ENCODE measurements at places on chromosomes 7 and 10. TPM values are rescaled to one million over a fixed set of nuclear protein-coding genes. Genes with fewer than 3 reads are reported as not detected.

The CYP3A4 gene
- not detected for total RNA-seq

The RET gene
- total RNA-seq: 0.10 TPM

The ASB4 gene
- not detected for total RNA-seq

- no peak for DNase-seq
Observed at GRCh38 chr7:118072893-118073674, 110.9 kb upstream of the LSM8 start.

DNA sequence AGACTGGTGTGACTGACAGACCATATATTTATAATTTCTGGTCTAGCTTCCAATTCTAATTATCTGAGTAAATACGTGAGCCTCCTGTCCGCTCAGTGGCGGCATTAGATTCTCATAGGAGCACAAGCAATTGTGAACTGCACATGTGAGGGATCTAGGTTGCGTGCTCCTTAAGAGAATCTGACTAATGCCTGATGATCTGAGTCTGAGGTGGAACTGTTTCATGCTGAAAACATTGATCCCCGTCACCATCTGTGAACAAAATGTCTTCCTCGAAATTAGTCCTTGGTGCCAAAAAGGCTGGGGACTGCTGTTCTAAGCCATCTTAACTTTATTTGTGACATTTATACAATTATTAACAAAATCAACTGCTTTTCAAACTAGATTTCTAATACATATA is 164.7 kb upstream of the MEOX2 start:
- no peak for DNase-seq

All from activated CD4-positive, alpha-beta T cell treated with anti-CD3 and anti-CD28 coated beads, Interleukin-2, amount 10 ng/mL, durations not matched to agents 7 days and 5 days (primary cell).